ENCODE measurements at places on chromosomes 5 and 9.

DNA sequence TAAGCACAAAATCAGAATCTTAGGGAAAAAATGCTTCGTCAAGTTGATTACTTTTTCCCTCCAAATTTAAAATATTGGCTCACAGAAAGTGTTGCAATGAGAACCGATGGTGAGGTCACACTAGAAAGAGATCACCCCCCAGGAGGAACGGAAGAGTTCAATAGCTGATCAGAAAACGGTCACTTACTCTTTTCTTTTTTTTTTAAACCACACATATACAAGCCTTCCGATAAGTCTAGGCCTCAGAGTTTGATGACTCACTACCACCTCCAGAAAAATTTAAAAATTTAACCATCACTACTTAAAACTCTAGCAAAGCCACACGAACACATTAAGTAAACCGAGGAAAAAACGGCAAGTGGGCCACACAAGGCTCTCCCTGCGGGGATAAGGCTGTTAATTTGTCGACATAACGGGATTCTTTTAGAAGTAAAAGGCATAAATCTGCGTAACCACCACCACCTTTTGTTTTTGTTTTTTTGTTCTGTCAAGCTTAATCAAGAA, 1.2 kb downstream of the SURF4 start:
- DNase-seq, result peak; percentile 41

DNA sequence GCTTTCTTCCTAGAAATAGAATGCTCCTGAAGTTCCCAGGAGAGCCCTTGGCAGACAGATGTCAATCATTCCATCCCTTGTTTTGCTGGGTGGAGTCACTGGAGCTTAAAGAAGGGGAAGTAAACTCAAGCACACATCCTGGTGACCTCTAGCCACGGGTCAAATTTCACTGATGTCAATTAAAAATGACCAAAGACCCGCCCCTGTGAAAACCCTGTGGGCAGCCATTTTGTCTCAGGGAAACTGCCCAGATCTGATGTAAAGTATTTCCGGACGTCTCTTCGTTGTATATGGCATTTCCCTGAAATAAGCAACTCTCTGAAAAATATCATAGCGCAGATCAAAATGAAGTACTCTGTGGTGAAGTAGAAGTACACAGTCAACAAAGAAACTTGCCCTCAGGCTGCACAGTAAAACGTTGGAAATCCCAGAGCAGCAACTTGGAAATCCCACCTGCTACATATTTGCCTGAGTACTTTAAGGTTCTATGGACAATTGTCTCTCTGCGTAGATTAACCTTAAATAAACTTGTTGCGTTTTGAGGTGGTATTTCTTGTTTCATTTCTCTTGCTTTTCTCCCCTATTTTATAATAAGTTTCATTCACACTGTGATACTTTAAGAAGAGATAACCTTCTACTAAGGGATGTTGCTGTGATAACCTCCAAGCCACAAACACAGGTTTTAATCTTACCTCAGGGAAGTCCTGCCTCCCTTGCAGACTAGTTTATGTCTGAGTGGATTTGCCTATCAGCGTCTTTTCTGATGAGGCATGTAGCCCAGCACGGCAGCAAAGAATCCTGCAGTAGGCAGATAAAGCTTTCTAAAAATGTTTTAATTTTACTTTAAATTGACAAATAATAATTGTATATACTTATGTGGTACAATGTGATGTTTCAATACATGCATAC, 60.9 kb upstream of the PIP5K1B start:
- no peak for DNase-seq

GRCh38 chr9:97627624-97628023, 5.5 kb downstream of the TSTD2 start:
- DNase-seq, result no peak

DNA sequence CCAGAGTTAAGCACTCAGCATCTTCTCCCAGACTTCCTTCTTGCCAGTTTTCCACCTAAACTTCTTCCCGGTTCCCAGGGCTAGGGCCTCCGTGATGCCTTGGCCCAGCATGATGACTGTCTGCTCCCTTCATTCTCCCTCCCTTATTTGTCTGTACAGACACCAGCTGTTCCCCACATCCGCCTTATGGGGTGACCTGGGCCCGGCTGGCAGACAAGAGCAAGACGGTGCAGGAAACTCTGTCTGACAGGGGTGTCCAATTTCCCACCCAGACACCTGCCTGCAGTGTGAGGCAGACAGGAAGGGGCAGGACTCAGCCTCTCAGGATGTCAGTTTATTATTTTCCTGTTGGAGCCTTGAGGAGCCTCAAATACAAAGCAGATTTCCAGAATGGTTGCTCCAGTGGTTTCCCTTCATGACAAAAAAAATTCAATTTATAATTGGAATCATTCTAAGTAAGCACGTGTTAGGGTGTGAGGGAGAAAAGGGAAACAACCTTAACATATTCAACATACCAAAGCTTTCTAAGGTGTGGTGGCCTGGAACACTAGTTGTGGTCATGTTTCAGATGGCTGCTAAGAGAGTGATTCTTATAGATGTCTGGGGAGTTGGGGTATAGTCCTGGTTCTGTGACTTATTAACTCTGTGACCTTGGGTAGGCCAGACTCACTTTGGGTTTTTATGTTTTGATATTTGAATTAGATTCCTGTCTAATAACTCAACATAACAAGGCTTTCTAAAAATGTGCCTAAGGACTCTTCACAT, 234.5 kb downstream of the PAPPA start:
- no peak for DNase-seq

GRCh38 chr5:36870399-36871040, 6.0 kb upstream of the NIPBL start:
- no peak for DNase-seq

- DNase-seq, result no peak
These were observed 115.1 kb upstream of the IRX4 start for GRCh38 chr5:1997640-1998347.

DNA sequence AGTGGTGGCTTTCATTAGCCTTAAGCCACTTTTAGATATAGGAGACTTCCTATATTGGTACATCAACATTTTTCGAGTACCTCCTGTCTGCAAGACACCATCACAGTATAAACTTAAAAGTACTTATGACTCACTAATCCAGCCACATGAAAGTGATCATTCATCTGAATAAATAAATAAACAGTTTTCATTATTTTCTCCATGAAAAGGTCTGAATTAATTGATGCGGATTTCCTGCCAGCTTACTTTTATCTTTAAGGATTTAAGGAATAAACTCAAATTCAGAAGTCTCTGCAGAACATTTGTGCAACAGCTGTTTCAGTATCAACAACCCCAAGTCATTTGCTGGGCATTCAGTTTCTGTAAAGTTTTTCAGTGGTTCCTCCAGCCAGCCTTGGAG, 4.0 kb downstream of the SAP30L start:
- no peak for DNase-seq

DNA sequence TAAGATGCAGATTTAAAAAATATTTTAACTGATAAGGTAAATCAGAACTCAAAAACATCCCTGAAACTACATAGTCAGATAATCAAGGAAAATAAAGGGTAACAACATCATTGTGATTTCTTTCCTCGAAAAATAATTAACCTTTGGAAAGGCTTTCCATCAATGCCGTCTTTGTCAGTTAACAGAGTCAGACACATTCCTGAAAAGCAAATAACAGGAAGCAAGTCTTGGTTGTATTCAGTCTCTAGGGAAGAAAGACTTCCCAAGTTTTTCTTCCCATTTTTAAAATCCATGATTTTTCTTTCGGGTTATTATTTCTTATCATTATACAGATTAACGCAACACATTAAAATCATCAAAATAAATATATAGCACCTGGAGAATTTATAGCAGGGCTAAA, 256.4 kb upstream of the CDH6 start:
- DNase-seq, result no peak

DNA sequence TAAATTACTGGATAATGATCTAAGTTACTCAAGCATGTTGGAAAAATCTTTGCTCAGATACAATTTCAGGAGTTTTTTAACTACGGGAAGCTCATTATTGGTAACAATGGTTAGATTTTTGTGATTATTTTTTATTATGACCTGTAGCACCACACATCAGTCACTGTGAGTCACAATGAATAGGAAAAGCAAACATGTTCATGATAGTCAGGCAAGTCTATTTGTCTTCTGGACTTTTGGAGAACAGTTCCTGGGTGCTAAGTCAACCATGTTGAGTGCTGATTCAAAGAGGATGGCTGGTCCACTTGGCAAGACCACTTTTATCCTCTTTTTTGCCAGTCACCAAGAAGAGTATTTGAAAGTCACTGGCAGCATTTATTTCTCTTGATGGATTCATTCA, 403.2 kb downstream of the KIF4B start:
- no peak for DNase-seq
